Fibroblast of skin of left quadriceps (primary cell): ENCODE measurements at places on chromosomes 3 and 15.

- DNase-seq, result no peak
Observed at GRCh38 chr3:38054499-38055001, 15.5 kb downstream of the DLEC1 start.

DNA sequence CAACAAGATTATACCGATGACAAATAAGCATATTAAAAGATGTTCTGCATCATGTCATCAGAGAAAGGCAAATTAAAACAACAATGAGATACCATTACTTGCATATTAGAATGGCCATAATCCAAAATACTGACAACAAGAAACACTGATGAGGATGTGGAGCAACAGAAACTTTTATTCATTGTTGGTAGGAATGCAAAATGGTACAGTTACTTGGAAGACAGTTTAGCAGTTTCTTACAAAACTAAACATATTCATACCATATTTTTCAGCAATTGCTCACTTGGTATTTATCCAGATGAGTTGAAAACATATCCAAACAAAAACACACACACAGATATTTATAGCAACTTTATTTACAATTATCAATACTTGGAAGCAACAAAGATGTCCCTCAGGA, 160.9 kb upstream of the MME start:
- no peak for DNase-seq

DNA sequence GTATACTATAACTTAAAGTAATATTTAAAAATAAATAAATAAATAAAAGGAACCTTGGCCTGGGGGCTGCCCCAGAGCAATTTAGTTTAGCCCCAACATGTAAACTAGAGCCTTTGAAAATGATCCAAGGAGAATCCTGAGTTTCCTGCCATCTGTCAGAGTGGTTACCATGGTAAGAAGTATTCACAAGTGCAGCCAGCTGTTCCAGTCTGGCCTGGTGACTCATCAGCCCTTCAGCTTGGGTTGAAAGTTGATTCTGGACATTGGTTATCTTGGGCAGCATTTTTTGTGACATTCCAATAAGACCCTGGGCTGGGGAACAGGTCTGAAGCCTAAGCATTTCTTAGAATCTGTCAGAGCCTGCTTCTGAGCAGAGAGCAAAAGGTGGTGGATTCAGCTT, 72.7 kb upstream of the LRTM1 start:
- DNase-seq, result peak; percentile 42

DNA sequence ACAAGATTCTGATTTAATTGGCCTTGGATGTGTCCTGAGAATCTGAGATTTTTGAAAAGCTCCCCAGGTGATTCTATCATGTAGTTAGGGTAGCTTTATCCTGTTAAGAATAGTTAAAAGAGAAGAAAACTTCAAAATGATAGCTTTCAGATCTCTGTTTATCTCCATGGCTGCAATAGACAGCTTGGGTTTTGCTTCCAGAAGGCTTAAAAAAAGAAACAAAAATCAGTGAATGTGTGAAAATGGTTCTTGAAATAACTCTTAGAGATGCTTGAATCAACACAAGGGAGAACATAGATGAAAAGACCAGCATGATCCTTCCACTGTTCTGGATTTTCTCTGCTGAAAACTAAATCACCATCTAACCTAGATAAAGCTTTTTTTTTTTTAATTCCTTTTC, 60.8 kb upstream of the TMC3 start:
- DNase-seq, result no peak

GRCh38 chr15:45454814-45455213, 67.7 kb downstream of the SLC30A4 start:
- DNase-seq, result peak; percentile 91
